Fibroblast of skin of right biceps (primary cell): ENCODE measurements at places on chromosomes 16 and 17.

GRCh38 chr16:71287911-71288310 lies 1.3 kb downstream of the CMTR2 start:
- peak; percentile 7 for DNase-seq

- no peak for DNase-seq
Observed at GRCh38 chr17:83119987-83120864, 40.8 kb downstream of the METRNL start.

GRCh38 chr16:10521681-10522274 lies 58.6 kb downstream of the EMP2 start:
- peak; percentile 62 for DNase-seq

- no peak for DNase-seq
Observed at GRCh38 chr17:9205520-9206409, 184.5 kb downstream of the NTN1 start.

DNA sequence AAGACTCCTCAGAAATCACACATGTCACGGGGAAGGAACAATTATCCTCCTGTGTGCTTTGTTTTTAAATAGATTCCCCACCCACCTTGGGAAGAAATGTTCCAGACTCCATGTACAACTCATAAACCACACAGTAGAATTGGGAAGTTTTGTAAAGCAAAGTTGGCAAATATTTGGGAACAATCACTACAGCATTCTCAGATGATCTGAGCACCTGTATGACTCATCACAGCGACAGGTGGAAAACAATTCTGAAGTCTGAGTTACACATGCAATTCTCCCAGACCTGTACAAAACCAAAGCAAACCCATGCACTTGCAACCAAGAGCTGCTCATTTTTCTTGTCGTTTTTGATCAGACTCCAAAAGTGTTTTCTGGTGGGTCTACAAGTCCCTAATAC lies 14.4 kb upstream of the MYLK3 start:
- DNase-seq, result no peak

DNA sequence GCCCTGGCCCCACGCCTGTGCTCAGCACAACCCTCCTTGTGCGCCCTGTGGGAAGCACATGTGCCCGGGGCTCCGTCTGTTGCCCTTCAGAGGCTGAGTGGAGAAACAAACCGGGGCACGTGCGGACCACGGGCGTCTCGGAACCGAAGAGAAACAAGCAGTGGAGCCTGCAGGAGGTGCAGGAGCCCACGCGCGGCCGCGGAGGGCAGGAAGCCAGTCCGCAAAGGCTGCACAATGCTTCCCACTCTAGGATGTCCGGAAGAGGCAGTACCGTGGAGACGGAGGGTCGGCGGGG lies 75.5 kb upstream of the GNG13 start:
- no peak for DNase-seq

DNA sequence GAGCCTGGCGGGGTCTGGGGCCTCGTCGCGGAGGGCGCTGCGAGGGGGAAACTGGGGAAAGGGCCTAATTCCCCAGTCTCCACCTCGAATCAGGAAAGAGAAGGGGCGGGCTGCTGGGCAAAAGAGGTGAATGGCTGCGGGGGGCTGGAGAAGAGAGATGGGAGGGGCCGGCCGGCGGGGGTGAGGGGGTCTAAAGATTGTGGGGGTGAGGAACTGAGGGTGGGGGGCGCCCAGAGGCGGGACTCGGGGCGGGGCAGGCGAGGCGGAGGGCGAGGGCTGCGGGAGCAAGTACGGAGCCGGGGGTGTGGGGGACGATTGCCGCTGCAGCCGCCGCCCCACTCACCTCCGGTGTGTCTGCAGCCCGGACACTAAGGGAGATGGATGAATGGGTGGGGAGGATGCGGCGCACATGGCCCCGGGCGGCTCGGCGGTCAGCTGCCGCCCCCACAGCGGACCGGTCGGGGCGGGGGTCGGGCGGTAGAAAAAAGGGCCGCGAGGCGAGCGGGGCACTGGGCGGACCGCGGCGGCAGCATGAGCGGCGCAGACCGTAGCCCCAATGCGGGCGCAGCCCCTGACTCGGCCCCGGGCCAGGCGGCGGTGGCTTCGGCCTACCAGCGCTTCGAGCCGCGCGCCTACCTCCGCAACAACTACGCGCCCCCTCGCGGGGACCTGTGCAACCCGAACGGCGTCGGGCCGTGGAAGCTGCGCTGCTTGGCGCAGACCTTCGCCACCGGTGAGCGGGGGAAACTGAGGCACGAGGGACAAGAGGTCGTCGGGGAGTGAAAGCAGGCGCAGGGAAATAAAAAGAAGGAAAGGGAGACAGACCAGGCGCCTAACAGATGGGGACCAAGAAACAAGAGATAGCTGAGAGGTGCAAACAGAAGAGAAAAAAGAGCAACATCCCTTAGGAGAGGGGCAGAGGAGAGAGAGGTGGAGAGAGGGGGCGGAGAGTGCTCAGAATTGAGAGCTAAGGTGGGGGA lies at the start of gene PNMT:
TSS of gene PNMT (plus strand) at position 509 of the 980 bp plus-strand sequence. CDS start at position 532, 23 bp downstream.
- peak; percentile 58 for DNase-seq
